ENCODE measurements at places on chromosomes 5 and 9. TPM values are rescaled to one million over a fixed set of nuclear protein-coding genes. Genes with fewer than 3 reads are reported as not detected.

GRCh38 chr5:137635521-137635921 is 100.4 kb downstream of the KLHL3 start:
- no peak for DNase-seq

The MYOZ3 gene
- 0.35 TPM for total RNA-seq

- DNase-seq: no peak
These were observed 9.7 kb upstream of the COL5A1 start for GRCh38 chr9:134631881-134632280.

- no peak for DNase-seq
These were observed 161.3 kb downstream of the OLFM1 start for GRCh38 chr9:135248721-135249120.

- no peak for DNase-seq
These were observed 803.1 kb upstream of the WWC1 start for GRCh38 chr5:167488371-167488770.

- DNase-seq: no peak
These were observed 565.2 kb downstream of the CDK5RAP2 start for GRCh38 chr9:120014796-120015195.

GRCh38 chr9:123257276-123257675 is 11.1 kb downstream of the STRBP start:
- DNase-seq: no peak

The NEURL1B gene
- 96.6 TPM for total RNA-seq

GRCh38 chr9:13970426-13970825 is 343.5 kb downstream of the NFIB start:
- DNase-seq: no peak

The TMEM8B gene
- 22.8 TPM for total RNA-seq

DNA sequence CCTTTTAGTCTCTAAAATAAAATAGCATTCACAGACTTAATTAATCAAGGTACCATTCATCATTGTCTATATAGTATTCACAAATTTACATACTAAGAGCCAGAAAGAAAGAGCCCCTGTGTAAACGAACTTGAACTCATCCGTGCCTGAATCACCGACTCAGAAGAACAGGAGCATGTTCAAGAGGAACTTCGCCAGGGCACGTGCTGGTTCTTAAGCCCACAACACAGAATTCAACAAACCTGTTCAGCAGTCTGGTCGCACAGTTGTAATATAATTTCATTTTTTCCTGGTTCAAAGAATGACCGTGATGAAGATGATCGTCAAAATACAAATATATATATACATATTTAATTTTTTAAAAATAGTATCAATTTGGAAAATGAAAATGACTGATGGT is 141.9 kb downstream of the CETN3 start:
- no peak for DNase-seq

DNA sequence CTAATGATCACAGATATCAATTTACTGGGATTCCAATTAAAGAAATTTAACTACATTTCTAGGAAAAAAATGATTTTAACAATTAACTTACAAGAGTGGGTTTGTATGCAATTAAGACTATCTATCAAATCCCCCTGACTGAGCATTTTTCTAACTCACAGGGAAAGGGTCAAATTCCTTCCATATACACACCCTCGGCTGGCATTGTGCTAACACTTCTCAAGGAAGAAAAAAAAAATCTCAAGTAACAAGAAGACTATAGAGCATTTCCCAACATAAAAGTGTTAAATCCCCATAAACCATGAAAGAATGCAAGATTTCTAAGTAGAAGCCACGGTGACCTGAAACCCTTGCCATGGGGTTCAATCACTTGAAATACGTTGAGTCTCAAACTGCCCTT is 368.8 kb downstream of the GLIS3 start:
- DNase-seq: no peak

GRCh38 chr9:95726756-95727155 is 148.7 kb upstream of the ERCC6L2 start:
- DNase-seq: no peak

DNA sequence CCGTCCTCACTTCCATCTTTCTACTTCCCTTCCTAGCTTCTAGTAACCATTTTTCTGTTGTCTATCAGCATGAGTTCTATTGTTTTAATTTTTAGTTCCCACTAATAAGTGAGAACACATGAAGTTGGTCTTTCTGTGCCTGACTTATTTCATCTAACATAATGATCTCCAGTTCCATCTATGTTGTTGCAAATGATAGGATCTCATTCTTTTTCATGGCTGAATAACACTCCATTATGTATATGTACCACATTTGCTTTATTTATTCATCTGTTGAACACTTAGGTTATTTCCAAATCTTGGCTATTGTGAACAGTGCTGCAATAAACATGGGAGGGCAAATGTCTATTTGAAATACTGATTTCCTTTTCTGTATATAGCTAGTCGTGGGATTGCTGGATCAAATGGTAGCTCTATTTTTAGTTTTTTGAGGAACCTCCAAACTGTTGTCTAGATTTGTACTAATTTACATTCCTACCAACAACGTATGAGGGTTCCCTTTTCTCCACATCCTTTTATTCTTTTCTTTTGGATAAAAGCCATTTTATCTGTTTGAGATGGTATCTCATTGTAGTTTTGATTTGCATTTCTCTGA is 50.3 kb downstream of the NSD1 start:
- DNase-seq: no peak

The GMCL2 gene
- total RNA-seq: not detected

GRCh38 chr5:99102073-99102697 is 173.4 kb upstream of the CHD1 start:
- DNase-seq: no peak

DNA sequence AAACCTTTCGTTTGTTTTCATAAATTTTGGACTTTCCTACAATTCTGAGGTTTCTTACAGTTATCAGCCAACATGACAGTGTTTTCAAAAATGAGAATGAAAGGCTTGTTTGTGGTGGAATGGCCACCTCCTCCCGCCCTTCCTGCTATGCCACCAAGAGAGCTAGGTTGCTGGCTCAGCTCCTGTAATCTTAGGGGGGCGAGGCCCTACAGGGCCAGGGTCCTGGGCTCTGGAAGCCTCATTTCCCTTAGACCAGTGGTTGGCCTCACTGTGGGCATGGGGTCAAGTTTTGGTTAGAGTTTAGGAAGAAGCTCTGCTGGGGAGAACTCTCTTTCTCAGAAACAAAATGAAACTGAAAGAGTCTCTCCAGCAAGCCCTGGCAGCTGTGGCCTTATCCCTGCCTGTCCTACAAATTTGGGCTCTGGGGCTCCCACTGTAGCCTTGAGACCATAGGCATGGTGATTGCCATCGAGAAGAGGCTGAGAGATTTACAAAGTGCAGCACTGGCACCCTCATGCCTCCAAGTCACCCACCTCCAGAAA is 66.2 kb downstream of the IRX1 start:
- DNase-seq: no peak

GRCh38 chr9:111940697-111941096 is 44.1 kb downstream of the UGCG start:
- no peak for DNase-seq

DNA sequence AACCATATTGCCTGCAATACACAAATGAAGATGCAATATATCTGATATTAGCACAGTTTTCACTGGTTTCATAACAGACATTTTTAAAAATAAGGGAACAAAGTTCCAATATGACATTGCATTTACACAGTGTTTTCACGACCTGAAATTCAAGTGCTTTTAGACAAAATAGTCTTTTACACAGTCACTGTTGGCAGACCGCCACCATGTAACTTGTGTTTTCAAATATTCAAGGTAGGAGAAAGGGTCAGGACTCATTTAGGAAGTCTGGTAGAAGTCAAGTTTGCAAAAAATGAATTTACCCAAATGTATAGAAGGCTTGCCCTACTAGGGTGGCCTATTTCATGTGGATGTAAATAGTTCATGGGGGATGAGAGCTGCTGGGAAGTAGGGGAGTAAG is 98.1 kb upstream of the TAS2R1 start:
- no peak for DNase-seq

DNA sequence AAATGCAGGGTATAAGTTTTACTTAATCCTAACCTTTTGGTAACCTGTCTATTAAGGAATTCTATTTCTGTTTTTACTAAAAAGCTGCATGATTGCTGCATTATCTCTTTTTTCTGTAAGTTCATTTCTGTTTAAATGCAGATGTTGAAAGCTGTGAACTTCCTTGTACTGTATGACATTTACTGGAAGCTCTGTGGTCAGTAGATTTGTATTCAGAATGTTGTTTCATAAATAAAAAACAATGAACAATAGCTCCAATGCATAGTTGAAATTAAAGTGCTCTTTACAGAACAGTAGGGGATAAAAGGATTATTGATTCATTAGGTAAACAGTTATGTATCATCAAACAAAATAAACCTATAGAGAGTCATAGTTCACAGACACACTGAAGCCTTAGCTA is 46.5 kb upstream of the FKTN start:
- DNase-seq: no peak

GRCh38 chr5:179237770-179238627 is 107.3 kb downstream of the ADAMTS2 start:
- no peak for DNase-seq

DNA sequence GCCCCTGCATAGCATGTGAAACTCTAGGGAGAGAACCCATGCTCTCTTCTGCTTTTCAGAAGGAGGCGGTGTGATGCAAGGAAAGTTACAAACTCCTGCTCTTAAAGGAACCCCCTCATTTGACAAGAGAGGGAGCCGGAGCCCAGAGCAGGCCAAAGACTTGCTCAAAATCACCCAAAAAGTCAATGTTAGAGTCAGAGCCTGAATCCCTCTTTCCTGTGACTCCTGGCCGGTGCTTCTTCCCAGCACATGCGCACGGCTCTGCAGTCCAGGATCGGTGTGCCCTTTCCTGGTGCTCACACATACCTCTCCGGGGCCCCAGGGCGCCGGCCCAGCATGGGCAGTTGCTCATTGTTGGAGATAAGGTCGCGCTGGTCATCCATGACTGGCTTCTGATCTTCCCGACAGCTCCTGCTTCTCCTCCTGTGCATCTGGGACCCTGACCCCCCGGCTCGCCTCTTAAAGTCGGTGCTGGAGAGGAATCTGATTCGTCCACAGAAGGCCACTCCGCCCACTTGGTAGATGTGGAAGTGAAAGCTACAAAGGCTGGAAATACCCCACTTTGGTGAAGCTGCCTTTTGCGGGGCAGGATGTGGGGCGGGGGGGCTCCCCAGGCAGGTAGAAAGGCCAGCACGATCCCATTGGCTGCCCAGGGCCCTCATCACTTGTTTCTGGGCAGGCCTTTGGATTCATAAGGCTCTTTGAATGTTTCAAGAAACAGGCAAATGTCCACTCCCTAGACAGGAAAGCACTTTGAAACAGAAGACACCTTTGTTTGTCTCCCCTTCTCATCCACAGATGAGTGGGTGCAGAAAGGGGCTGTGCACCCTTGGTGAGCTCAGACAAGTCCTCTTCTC is at the start of gene CD74:
Gene CD74, minus strand, starts transcription at position 592 of the 857 bp plus-strand sequence. Its CDS starts 161 bp downstream, at position 431.
- peak; percentile 86 for DNase-seq

DNA sequence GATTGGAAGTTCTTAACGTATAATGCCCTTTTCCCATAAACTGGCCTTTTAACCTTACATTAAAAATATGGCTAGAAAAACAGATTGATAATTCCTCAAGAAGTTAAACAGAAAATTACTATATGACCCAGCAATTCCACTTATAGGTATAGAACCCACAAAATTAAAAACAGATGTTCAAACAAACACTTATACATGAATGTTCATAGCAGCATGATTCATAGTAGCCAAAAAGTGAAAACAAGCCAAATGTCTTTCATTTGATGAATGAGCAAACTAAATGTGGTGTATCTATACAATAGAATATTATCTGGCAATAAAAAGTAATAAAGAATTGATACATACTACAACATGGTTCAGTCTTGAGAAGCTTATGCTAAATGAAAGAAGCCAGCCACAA is 35.5 kb downstream of the POU5F2 start:
- no peak for DNase-seq

DNA sequence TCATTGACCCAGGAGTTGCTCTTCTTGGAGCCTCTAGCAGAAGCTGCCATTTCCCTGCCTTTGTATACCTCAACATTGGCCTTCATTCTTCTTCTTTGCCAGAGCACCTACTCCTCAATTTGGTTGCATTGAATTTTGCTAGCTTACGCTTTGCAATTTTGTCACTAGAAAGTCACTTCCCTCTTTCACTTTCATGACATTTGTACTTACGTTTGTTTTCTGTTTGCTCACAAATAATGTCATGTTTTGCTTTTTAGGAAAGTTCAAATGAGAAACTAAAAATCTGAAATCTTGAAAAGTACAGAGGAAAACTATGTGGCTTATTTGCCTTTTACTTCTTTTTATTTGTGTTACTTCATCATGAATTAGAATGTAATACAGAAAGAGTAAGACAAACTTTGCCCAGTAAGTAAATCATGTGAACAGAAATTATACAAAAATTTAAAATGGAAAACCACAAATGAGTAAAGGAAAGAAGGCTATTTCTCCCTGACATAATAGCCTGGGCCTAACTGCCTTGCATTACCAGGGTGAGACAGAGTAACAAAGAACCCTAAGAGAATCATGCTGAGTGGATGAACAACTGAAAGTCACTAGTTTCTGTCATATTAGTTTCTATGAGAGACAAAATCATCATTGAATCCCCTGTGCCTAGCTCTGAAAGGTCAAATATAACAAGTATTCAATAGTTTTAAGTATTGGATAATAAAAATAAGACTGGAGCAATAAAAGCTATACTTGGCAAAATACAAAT is 7.4 kb upstream of the IFNA1 start:
- no peak for DNase-seq

GRCh38 chr5:33738097-33738496 is 153.7 kb downstream of the ADAMTS12 start:
- no peak for DNase-seq

DNA sequence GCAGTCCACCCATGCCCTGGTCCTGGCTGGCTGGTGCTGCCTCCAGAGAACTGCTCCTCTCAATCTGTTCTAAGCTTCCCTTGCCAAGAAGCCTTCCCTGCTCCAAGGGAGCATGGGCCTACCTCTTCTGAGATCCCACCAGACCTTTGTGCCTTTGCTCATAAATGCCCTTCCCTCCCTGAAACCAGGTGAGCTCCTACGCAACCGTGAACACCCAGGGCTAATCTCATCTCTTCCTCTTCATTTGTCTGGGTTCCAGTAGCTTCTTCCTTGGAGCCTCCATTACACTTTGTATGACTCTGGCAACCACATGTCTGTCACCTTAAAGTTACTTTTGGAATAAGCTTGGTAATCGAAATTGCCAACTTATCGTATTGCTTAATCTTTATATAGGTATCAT is 270.6 kb downstream of the PBX3 start:
- DNase-seq: no peak

- peak; percentile 73 for DNase-seq
These were observed at the start of gene RAPGEF1 for GRCh38 chr9:131739959-131740648. RAPGEF1 (minus strand) TSS chr9:131740076; CDS start chr9:131739830, 246 bp downstream.

DNA sequence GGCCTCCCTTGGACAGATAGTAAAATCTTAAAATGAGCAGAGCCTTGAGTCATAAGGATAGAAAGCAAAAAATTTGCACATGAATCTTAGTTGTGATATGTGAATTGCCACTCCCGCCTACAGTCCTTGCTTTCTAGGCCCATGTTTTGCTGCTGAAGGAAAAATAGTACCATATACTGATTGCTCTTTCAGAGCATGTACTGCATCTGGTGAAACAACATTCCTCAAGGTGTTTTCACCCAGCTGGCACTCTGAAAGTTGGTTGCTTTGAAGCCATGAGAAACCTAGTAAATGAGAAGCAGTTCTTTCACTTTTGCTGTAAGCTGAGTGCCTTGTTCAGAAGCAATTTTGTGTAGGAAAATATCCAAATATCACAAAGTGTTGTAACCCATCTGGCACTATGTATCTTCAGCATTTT is 10.3 kb downstream of the CDC37L1 start:
- DNase-seq: no peak

Data from mucosa of descending colon (tissue), 3 donors.